A549 (cell line): ENCODE measurements at places on chromosomes 16 and 17.

GRCh38 chr17:59811209-59811608 is 81.5 kb downstream of the TUBD1 start:
- DNase-seq: peak; percentile 66

GRCh38 chr17:50634224-50634914 is at the start of gene ABCC3:
ABCC3 (plus strand) TSS chr17:50634881; CDS start chr17:50634937, 56 bp downstream.
- DNase-seq: peak; percentile 87

DNA sequence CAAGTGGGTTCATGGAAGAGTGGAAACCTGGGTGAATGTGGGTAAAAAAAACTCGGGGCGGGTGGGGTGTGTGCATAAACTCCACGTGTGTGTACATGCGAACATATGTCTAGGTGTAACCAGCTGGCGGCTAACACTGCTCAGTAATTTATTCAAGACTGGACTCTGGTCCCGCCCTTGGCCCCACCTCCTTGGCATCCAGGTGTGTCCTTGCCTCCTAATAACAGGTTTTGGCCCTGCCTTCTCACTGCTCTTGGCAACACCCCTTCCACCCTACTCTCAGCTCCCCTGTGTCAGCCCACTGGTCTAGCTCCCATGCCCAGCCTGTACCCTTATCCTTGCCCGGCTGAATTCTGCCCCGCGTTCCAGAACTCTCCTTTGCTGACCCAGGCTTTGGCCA is 8.3 kb downstream of the FLII start:
- DNase-seq: no peak

DNA sequence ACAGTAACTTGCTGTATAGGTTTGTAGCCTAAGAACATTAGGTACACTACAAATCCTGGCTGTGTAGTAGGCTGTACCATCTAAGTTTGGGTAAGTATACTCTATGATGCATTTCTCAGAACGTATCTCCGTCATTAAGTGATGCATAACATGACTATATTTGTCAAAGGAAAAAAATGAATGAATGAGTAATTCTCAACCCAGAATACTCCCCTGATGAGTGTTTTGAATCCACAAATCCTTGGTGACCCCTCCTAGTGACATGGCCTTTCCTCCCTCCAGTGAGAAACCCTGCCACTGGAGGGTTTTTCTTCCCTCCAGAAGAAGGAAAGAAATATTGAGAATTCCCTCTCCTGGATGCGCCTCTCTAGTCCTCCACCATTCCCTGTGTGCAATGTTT is 24.0 kb upstream of the SALL1 start:
- DNase-seq: no peak

- DNase-seq: no peak
Measured at GRCh38 chr16:63581570-63581969, 1540.3 kb downstream of the CDH11 start.
